ENCODE measurements at places on chromosomes 11 and 22.

- no peak for DNase-seq
Observed at GRCh38 chr11:70675697-70676374, 277.5 kb downstream of the CTTN start.

DNA sequence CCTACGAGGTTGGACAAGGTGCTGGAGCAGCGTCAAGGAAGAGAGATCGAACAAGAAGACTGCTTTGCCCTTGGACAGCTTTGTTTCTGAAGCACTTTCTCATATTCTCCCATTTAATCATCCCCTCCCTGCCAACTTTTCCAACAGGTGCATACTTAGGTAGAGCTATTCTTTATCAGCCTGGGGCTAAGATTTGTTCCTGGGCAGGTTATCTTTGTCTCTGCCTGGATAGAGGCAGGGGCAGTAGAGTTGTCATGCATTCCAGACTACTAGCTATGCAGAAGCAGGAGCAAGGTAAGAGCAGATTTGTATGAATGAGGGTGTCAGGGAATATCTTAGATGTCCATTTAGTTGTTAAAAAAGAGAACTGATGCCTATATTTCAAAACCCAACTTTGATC lies 82.3 kb downstream of the PTPRJ start:
- DNase-seq: no peak

- no peak for DNase-seq
Observed at GRCh38 chr11:103448966-103449365, 339.7 kb downstream of the DYNC2H1 start.

- DNase-seq: no peak
Observed at GRCh38 chr11:67463680-67464410, 5.2 kb downstream of the TMEM134 start.

- DNase-seq: no peak
Observed at GRCh38 chr11:6411594-6412031, 7.3 kb downstream of the APBB1 start.

DNA sequence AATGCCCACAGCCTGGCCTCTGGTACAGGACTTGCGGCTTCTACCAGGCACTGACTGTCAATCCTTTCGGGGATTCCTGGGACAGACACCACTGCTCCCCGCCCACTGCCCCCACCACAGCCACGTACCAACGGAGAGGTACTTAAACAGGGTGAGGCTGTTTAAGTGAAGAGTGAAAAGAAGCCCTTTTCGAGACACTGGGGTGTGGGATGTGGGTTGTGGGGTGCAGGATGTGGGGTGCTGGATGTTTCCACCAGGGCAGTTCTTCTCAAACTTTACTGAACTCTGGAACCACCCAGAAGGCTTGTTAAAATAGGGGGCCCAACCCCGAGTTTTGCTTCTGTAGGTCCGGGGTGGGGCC lies 34.2 kb upstream of the PRR5 start:
- no peak for DNase-seq

DNA sequence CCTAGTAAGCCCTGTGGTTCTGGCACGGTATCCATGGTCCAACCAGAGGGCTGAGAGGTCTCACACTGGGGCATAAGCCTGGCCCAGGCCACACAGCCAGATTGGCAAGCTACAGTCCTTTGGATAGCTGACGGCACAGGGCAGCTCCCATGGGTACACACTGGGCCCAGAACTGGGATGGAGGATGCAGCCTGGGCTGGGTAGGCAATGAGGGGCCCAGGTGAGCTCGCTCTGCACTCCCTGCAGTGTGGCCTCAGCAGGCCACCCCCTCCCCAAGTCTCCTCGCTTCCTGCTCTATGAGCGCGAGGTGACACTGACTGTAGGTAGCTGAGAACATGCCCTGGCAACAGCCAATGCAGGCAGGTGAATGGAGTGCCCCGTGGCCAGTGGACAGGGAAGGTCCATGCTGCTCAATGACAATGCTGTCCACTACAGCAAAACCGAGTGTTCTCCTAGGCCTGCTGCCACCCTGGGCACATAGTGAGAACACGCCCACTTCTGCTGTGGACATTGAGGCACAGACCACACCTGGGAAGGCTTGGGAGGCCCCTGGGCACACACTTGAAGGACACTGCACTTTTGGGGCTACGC lies 3.8 kb downstream of the ARVCF start:
- no peak for DNase-seq

GRCh38 chr22:31094021-31094551 lies 13.0 kb downstream of the SMTN start:
- no peak for DNase-seq

DNA sequence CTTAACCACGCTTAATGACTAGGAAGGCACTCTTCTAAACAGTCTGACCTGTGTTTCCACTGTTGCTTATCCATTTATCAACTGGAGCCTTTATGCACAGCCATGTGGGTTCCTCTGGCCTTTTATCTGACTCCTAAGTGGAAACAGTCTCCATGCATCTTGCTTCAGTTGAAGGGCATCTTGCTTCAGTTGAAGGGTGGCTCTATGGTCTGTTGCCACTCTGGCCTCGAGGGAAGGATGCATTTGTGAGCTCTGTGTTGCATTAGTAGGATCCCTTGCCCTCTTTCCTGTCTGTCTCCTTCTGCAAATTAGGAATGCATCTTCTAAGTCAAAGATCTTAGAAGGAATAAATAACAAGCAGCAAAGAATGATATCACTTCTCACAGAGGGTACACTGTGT lies 25.8 kb upstream of the C11orf96 start:
- DNase-seq: no peak

- no peak for DNase-seq
Observed at GRCh38 chr22:39276440-39277141, 31.8 kb upstream of the PDGFB start.

DNA sequence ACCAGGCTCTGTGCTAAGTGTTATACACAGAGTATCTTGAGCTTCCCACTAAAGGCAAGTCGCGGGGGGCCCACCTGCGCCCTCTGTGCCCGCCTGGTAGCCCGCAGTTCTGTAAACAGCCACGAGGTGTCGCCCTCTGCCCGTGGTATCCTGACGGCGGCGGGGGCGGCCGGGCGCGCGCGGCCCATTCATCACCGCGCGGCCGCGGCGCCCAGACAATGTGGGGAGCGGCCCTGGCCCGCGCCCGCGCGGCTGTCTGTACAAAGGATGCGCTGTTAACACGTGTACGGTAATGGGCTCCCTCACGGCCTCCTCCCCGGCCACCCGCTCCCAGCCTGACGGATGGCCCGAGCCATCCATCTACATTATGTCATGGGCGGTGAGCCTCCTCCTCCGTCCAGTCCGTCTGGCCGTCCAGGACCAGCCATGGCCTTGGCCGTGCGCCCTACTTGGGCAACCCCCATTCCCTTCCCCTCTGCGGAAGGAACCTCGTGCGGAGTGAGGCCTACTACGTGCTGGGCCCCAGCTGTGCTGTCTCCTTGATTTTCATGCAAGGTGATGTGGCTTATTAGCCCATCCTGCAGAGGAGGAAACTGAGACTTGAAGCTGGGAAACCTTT lies 99.4 kb downstream of the MIAT start:
- peak; percentile 46 for DNase-seq

DNA sequence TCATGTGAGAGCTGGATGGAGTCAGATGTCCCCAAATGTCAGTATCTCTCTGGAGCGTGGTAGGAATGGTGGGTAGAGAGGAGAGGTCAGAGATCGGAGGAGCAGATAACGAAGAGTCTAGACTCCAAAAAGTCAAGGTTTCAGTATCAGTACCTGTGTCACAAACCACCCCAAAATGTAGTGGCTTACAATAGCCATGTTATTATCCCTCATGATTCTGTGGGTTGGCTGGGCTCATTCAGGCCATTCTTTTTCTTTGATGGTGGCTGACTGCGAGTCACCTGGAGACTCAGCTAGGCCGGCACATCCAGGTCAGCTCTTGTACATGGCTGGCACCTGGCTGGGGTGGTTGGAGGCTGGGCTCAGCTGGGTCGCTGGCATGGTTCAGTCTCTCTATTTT lies 7.3 kb upstream of the SSTR3 start:
- no peak for DNase-seq

DNA sequence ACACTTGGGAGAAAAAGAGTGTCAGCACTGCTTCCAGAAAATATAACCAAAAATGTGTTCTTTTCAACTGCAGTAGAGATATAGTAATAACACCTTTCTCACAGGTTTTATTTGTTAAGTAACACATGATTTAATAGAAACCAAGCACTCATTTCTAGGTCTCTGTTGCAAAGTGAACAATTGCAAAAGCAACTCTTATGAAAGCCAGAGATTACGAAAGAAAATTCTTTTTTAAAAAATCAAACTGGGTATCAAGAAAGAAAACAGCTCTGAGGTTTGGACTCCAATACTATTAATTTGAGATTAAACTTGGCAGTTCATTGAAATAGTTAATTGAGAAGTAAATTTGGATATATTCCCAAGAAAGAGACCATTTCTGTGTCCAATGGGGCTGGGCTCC lies 9.8 kb upstream of the XKR3 start:
- DNase-seq: peak; percentile 17

GRCh38 chr11:21160140-21160539 lies 490.8 kb downstream of the NELL1 start:
- no peak for DNase-seq

- no peak for DNase-seq
Observed at GRCh38 chr11:44578279-44578678, 12.8 kb downstream of the CD82 start.

- DNase-seq: no peak
Observed at GRCh38 chr22:26998129-26998528, 340.7 kb downstream of the MIAT start.

DNA sequence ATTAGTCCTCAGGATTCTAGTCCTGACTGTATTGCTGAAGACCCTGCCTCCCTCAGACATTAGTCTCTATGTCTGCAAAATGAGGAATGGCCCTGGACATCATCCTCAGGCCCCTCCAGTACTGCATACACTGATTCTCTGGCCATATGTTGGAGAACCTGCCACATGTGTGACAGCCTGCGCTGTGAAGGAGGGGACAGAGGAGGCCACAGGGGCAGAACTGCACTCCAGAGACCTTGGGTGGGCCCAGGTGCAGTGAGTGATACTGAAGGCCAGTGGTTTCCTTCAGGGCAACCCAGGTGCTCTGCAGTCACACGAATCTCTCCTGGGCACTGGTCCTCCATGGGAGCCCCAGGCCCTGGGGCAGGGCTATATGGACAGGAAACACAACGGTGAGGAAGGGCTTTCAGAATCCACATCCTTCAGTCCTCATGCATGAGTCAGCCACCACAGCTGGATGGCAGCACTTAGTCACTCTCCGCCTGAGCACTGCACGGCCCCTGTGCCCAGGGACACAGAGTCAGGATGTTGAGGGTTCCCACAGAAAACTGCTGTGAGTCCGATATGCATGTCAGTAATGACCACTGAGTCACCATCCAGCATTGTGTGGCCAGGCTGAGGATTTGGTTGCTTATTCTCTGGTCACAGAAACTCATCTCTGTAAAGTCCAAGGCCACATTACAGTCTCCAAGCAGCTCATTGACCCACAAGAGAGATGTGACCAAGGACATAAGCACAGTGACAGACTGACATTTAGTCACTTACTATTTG lies 39.7 kb downstream of the ME3 start:
- peak; percentile 98 for DNase-seq

DNA sequence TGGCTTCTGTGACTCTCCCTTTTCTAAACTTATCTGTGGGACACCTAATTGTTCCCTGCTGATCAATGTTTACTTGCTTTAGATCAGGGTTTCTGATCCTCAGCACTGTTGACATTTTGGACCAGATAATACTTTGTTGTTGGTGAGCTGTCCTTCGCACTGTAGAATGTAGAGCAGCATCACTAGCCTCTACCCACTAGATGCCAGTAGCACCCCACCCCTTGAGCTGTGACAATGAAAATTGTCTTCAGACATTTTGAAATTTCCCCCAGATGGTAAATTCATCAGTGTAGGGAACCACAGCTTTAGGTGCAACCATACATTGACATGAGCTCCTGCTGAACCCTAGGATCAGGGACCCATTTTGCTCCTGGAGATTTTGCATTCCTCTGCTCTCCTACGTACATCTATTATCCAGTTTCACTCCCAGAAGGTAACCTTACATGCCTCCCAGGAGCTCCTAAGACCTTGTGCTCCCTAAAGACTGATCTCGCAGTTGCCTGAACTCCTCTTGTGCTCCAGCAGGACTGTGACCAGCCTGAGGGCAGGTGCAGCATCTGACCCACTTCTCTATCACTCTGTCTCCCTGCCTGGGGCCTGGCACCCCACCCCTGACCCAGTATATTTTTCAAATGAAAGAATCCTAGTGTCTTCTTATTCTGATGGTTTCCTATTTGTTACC lies 107.8 kb downstream of the FAR1 start:
- no peak for DNase-seq

DNA sequence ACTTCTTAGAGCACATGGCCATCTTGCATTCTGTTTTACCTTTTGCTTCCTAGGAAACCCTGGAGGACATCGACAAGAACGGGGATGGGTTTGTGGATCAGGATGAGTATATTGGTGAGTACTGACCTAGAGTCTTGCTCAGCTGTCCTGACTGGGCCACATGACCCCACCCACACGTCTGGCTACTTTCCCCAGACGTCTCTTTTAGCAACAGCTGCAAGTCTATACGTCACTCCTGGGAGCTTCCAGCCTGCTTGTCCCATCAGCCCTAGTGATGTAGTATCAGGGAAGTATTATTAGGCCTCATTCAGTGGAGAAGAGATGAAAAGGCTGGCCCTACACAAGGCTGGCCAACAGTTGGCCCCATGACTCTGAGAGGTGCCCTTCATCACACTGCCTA lies 9.6 kb downstream of the RCN1 start:
- peak; percentile 52 for DNase-seq

- DNase-seq: peak; percentile 99
Observed at GRCh38 chr11:19679952-19680828, 32.4 kb upstream of the NAV2 start.

GRCh38 chr11:73394416-73395296 lies 18.5 kb downstream of the RELT start:
- DNase-seq: no peak

DNA sequence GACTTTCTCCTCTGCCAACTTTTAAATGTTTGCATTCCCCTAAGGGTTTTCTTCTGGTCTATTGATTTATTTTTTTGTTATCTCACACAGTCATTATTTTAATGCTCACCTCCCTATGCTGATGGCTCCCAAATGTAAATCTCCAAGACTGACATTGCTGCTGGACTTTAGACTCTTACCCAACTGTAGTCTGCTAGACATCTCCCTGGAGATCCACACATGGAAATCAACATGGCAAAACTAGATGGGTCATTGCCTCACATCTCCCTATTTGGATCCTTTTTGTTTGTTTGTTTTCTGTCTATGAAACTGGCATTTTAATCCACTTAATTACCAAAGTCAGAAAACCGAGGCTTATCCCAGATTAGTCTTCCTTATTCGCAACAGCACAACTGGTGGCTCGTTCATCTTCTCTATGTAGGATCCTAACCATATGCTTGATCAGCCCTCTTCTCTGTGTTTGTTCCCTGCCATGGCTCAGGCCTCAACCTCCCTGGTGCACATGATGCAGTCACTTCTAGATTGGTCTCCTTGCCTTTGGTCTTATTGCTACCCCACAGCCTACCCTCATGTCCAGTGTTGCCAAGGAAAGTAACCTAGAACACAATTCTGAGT lies 37.3 kb downstream of the SC5D start:
- no peak for DNase-seq

All from fibroblast of mammary gland (primary cell).